ENCODE measurements at places on chromosomes 13 and 19.

GRCh38 chr13:63554157-63554556, 2138.5 kb upstream of the PCDH20 start:
- DNase-seq, result no peak

- no peak for DNase-seq
Observed at GRCh38 chr19:30047432-30047831, 105.4 kb downstream of the URI1 start.

DNA sequence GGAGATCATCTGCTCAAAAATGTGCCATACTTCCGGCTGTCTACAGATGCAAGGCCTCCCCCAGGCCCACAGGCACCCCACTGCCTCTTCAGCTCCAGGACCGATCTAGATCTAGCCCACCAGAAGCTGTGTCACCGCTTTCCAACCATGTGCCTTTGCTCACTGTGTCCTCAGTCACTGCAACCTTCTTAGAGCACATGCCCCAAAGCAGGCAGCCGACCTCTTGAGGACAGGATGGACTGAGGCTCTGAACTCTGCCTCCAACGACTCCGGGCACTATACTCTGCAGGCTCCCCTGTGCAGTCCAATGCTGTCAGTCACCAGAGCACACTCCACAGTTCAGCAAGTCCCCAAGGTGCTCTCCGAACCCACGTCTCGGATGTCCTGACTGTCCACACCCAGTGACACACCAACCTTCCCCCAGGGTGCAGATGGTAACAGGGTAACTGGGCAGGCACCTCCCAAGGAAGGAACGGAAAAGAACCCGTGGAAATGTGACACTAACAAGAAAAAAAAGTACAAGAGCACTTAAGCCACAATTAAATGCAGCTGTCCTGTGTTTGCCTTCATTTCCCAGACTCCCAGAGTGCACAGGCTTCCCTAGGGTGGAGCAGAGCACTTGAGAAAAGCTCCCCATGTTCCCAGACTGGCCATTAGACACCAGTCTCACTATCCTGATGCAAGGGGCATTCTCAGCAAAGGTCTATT, 4.8 kb downstream of the STK24 start:
- DNase-seq, result peak; percentile 86

DNA sequence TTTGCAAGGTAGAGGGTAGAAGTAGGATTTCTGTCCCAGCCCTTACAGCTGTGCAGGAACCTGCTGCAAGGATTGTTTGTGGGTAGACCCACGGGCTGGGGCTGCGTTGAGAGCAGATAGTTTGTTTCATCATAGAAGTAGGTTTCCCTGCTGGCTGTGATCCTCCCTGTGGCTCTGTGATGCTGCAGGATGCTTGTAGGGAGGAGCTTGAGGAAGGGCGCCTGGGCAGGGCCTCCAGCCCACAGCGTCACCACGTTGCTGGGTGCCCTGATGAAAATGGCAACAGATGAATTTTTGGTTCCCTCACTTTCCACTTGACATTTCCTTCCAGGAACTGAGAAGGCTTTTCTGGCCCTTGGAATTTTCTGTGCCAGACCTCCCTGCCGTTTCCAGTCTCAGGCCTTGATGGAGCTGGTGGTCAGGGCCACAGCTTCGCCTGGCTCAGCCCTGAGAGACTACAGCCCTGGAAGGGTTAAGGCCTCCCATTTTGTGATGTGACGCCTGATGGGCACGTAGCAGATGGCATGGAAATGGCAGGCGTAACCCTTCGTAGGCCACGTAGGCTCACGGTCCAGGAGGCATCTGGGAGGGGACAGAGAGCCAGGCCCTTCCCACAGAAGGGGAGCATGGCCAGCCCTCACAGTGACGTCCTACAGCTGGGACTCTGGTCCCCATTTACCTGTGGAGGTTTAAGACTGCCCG, 42.2 kb downstream of the GATAD2A start:
- DNase-seq, result no peak

- no peak for DNase-seq
Observed at GRCh38 chr13:92379371-92379770, 847.2 kb upstream of the GPC6 start.

DNA sequence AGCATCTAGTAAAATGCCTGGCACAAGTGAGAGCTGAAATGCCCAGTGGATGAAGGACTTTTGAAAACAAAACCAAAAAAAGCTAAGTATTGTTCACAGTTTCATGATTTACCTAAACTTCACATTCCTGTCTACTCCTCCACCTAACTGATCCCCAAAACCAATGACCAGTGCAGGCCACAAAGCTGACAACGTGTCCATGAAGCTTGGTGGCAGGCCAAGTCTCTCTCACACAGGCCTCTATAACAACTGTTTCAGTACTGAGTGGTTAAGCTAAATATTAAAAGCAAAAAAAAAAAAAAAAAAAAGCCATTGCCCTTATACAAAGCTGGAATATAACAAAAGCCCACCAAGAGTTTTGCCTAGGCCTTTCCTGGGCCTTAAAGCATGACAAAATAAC, 36.4 kb downstream of the STK24 start:
- peak; percentile 26 for DNase-seq

All from fibroblast of villous mesenchyme (primary cell).